Stimulated activated naive CD4-positive, alpha-beta T cell (primary cell): ENCODE measurements at places on chromosomes 6 and 20.
A peak's percentile ranks its signal among the peaks of the same experiment; 100 is the strongest.

DNA sequence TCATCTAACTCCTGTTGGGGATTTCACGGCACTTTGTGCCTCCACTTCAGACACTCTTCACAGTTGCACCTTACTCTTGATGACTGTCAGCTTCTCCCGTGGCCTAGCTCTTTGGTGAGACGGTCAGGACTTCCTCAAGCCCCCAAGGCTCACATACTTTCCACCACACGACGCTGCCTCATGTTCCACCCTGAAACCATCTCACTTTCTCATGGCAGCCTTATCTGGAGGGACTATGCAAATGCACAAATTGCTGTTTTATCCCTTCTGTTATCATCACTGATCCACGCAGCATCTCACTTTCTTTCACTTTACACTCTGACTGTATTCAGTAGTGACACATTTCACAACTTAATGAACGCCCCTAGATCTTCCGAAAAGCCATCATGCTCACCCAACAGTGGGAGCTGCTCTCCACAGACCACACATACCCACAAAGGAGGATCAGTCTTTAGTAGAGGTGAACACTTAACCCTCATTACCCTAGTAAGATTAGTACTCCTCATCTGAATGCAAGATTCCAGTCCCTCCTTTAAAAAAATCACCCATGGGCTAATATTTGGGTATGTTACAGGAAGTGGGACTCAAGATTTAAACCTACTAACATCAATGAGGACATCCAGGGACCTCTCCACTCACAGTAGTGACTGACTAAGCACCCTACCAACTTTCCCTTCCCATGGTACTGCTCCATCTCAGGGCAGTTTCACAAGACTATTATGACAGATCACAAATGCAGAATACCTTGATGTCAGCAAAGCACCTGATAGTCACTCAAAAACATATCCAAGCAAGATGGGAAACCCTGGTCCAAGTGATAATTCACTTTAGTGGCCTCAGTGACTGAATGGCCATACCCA is 35.4 kb downstream of the FYN start:
- DNase-seq: no peak

- DNase-seq: no peak
Observed at GRCh38 chr6:103723438-103724322, 1136.0 kb downstream of the HACE1 start.

DNA sequence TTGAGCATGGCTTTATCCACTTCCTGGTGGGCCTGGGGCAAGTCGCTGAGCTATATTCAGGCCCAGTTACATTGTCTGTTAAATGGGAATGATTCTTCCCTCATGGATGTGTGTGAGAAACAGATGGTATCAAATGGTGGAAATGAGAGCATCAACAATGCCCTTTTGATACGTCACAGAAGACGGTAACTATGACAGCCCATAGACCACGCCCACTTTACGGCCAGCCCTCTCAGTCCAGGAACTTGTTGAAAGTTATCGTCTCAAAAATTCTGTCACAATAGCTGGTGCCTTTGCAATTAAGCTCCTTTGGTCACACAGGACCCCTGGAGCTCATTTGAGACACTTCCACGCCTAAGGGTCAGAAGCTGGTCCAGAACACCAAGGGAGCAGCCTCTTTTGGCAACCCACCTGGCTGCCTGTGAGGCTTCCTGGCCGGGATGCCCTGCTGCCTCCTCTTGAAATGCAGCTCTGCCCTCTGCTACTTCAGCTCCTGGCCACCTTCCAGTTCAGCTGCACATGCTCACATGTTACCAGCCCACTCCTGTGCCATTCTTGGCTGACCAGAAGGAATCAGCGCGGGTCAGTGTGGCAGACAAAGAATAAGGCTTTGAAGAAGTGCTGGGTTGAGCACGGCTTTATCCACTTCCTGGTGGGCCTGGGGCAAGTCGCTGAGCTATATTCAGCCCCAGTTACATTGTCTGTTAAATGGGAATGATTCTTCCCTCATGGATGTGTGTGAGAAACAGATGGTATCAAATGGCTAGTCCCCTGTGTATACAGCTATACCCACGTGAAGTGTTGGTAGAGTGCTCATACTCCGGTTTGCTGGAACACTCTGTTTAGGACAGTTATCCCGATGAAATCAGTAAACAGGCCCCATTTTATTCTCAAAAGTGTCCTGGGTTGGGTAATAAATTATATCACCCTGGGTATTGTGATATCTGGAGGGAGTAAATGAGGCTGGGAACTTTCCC is 199.2 kb upstream of the SUPT3H start:
- no peak for DNase-seq

- no peak for DNase-seq
Observed at GRCh38 chr6:72850469-72850868, 228.6 kb downstream of the KCNQ5 start.

GRCh38 chr6:137874204-137875057 is 7.4 kb downstream of the TNFAIP3 start:
- no peak for DNase-seq

DNA sequence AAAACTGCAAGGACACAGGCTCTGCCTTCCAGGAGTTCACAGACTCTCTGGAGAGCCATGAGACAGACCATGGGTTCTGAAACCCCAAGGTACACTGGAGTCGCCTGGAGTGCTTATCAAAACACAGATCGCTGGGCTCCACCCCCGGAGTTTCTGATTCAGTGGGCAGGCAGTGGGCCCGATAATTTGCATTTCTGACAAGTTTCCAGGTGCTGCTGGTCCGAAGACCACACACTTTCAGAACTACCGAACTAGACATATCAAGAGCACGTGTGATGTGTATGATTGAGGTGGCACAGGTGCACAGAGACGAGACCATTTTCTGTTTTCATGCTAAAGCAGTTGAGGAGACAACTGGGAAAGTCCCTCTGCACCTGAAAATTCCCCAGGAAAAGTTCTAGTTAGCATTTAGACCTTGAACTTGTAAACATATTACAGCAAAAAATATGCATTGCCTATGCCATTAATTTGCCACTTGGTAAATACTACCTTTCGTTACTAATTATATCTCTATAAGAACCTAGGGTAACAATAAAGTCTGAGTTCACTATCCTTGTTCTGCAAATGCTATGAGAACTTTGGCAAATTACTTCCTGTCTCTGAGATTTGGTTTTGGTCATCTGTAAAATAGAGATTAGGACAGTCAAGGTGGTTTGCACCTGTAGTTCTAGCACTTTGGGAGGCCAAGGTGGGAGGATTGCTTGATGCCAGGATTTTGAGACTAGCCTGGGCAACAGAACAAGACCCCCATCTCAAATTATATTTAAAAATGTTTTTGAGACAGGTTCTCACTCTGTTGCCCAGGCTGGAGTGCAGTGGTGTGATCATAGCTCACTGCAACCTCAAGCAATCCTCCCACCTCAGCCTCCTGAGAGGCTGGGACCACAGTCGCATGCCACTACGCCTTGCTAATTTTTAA is 14.3 kb upstream of the PIM1 start:
- no peak for DNase-seq

- peak; percentile 23 for DNase-seq
Observed at GRCh38 chr6:14276667-14277404, 159.3 kb downstream of the CD83 start.

GRCh38 chr6:107627969-107628368 is 138.1 kb downstream of the SOBP start:
- DNase-seq: no peak
